ENCODE measurements at places on chromosomes 12 and 14. TPM values are rescaled to one million over a fixed set of nuclear protein-coding genes. Genes with fewer than 3 reads are reported as not detected.
A peak's percentile ranks its signal among the peaks of the same experiment; 100 is the strongest.

- DNase-seq: no peak
Measured at GRCh38 chr14:44941591-44941990, 20.2 kb downstream of the KLHL28 start.

DNA sequence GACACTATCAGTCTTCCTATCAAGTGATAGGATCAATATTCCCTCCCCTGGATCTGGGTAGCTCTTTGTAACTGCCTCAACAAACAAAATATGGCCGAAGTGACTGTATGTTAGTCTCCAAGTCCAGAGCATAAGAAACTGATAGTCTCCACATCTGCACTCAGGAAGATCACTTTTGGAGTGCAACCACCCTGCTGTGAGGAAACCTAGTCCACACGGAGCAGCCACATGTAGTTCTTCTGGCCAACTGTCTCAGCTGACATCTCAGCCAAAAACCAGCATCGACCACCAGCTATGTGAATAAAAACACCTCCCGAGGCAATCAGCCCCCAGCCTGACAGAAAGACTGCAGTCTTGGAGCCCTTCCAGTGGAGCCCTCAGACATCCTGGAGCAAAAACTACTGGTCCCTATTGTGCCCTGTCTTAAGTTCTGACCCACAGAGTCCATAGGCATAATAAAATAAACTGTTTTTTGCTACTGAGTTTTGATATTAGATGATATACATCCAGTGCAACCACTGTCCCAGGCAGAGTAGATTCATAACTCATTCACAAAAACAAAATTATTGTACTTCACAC, 143.8 kb downstream of the MED13L start:
- no peak for DNase-seq

DNA sequence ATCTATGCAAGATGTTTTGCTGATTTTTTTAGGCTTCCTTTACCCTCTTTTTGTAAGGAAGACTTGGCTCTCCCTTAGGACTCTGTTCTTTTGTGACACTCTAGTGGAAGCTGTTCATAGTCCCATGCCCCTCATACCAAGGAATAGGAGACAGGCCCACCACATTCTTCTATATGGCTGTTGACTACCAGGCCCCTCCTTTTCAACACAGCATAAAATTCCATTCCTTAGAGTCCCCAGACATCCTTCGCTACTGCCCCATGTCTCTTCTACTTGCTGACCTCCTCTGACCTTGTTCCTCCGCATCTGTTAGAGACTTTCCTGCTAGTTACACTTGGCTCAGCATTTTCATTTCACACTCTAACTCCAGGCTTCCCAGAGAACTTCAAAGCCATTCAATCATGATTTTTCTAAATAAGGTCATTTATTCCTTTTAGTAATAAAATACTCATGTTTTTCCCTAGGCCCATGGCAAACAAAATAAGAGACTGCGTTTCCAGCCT, 9.7 kb downstream of the PIK3C2G start:
- no peak for DNase-seq

- DNase-seq: no peak
Measured at GRCh38 chr12:109580272-109580671, 6.7 kb downstream of the MVK start.

Gene APOLD1
- total RNA-seq: 4.2 TPM

- no peak for DNase-seq
Measured at GRCh38 chr12:38159092-38159551, 157.5 kb upstream of the ALG10B start.

DNA sequence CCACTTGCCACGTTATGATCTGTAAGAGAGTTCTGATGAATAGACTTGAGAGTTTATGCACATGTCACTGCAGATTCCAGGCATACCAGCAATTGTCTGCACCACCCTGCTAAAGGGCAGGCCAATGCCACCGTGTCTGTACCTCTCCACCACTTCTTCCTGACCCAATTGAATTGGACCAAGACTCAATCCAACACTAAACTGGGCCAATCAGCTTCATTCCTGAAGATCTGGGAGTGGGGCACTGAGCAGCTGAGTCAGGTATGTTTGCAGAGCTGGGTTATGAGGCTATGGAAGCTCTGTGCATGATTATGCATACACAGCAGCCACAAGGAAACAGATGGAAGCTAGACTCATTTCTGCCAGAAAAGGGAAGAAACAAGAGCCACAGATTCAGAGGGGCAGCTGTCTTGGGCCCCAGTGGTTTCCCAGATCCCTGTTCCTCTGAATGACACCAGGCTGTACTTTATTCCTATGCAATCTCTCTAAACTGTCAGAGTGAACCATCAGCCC, 28.0 kb downstream of the DAO start:
- DNase-seq: no peak

GRCh38 chr12:6774499-6775062, 2.3 kb downstream of the LAG3 start:
- DNase-seq: no peak

DNA sequence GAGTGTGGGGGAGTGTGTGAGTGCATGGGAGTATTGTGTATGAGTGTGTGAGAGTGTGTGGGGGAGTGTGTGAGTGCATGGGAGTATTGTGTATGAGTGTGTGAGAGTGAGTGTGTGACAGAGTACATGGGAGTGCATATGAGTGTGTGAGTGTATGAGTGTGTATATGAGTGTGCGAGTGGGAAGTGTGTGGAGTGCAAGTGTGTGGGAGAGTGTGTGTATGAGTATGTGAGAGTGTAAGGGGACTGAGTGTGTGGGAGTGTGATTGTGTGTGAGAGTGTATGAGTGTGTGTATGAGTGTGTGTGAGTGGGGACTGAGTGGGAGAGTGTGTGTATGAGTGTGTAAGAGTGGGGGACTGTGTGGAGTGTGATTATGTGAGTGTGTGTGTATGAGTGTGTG, 40.7 kb downstream of the PRIMA1 start:
- no peak for DNase-seq

Gene RHEBL1
- total RNA-seq: 0.72 TPM

GRCh38 chr14:75333606-75334548, 55.2 kb downstream of the FOS start:
- no peak for DNase-seq

DNA sequence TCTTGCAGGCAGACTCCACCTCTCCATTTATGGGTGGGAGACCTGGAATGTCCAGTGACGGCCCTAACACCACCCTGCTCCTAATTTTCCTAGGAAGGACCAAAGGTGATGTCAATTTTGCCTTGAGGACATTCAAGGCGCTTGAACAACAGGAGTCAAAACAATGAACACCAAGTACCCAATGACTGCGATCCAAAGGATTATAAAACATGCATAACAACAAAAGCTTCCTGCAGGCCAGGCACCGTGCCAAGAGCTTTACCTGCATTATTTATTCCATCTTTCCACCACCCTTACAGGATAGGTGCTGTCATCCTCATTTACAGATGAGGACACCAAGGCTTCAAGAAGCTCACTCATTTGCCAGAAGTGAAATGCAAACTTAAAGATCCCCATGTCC, 15.2 kb upstream of the FOXN3 start:
- no peak for DNase-seq

DNA sequence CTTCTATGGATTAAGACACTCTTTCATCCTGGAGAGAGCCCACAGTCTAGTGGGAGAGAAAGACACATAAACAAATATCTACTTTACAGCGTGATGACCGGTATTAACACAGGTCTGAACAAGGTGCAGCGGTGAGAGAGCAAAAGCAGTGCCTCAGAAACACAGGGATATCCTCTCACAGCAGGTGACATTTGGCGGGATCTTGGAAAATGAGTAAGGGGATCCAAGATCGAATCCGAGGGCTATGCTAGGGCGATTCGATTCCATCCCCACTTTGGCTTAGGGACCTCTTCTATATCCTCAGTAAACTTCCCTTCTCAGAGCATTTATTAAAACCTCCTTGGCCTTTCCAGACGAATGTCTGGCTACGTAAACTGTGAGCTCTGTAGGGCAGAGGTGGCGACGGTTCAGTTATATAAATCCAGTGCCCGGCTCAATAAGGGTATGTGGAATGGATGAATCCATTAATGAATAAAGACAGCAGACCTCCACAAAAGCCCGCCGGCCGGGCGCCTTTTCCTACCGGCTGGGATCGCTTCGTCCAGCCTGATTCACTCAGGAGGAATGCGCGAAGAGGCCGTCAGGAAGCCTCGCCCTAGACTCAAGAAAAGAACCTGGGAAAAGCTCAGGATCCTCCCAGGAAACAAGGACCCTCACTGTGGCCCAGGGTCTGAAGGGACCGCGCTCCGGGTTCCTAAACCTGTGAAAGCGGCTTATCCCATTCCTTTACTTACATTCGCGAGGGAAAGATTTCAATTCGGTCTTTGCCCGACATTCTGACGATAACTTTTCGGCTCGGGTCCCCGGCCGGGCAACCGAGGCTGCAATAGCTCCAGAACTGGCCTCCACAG, 455 bp downstream of the ATP6V1D start:
- peak; percentile 63 for DNase-seq

Gene BDKRB2
- 73.1 TPM for total RNA-seq

Gene CCDC184
- total RNA-seq: 0.18 TPM

Gene PTPRB
- 6.5 TPM for total RNA-seq

DNA sequence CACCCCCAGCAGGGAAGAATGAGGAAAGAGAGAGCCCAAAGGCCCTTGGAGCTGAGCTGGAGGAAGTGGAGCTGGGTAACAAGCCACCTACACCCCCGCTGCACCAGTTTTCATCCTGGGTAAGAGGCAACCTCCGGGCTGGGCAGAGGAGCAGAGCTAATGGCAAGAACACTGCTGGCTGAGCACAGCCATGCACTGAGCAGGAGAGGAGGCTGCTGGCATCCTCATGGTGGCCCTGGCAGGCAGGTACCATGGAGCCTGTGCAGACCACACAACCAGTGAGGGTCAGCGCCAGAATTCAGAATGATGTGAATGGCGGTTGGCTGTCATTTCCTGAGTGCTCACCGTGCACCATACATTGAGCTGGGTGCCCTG, 29.7 kb downstream of the PLEKHH1 start:
- no peak for DNase-seq

Gene MLEC
- 137 TPM for total RNA-seq

GRCh38 chr14:20204721-20205120, 14.0 kb downstream of the OR11G2 start:
- no peak for DNase-seq

Gene BHLHE41
- 0.72 TPM for total RNA-seq

Gene VPS37B
- 8.6 TPM for total RNA-seq

Gene PAX9
- not detected for total RNA-seq

GRCh38 chr12:79236920-79237319, 372.3 kb downstream of the SYT1 start:
- DNase-seq: no peak

DNA sequence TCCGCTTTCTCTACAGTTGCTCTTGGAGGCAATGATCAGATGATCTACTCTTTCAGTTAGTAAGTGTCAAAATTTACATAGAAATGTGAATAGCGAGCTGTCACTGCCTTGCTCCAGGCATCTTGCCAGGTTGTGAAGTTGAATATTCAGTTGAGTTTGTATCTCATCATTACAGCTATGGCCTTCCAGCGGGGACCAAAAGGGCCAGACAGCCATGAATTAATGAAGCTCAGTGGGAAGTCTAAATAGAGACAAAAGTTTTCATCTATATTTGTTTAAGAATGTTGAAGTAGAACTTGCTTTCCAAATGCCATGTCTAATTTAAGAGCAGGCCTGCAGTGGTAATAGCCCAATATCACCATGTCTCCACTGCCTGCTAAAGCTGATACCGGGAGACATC, 387.8 kb downstream of the FLRT2 start:
- no peak for DNase-seq

DNA sequence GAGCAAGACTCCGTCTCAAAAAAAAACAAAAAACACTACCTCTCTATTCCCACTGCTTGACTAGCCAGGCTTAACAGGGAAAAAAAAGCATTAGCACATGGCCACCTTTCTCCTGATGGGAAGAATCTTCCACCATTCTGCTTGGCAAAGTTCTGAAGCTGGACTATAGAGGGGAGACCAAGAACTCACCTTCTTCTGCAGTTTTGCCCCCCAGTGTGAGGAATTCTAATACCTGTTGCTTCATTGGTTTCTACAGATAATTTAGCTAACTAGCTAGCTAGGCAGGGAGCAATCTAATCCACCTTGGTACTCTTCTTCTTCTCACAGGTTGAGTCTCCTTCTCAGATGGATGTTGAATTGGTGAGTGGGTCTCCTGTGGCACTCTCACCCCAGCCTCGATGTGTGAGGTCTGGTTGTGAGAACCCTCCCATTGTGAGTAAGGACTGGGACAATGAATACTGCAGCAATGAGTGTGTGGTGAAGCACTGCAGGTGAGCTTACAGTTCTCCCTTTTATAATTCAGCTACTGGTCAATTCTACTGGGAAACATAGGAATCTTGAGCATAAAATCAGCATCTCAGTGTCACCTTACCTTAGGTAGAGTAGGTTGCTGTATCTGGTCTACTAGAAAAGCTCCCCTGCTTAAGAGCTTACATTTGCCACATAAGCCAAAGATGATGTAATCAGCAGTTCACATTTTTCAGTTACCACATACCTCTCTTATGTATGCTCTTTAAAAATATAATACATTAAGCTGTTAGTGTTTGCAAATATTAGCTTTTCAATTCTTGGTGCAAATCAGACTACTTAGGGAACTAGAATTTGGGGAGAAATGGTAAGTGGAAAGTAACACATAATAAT, 16.0 kb downstream of the METTL3 start:
- peak; percentile 80 for DNase-seq

GRCh38 chr14:32443890-32444661, 115.0 kb downstream of the AKAP6 start:
- no peak for DNase-seq
